ENCODE measurements at places on chromosomes 11 and 22.

GRCh38 chr11:1838426-1839144 is at the start of gene TNNI2:
TSS of gene TNNI2 (plus strand) at chr11:1838981. CDS start at chr11:1839697, 716 bp downstream.
- no peak for DNase-seq

DNA sequence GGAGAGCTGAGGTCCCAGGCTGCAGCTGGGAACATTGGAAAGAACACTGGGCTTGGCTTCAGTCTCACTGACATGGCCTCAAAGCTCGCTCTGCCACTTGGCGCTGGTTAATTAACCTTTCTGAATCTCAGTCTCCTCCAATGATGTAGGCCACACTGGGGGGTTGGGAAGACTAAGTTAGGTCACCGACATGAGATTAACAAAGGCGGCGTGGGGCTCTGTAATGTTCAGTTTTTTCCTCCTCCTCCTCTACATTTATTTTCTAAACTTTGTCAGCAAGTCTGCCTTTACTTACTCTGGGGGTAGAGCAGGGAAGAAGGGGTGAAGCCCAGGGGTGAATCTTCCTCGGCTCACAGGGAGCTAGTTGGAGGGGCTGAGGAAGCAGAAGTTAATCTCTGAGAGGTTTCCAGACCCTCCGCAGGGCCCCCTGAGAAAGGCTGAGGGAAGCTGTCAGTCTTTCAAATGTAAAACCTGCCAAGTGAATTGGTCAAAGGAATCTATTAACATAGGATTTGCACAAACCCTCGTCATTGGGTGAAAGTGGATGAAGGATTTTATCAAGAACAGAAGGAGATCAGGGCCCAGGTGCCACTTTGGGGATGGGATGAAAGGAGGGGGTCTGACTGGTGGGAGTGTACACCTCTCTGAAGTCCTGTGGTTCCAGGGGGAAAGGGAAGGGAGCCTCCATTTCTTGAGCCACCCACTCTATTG is 32.1 kb upstream of the TENM4 start:
- DNase-seq: no peak

DNA sequence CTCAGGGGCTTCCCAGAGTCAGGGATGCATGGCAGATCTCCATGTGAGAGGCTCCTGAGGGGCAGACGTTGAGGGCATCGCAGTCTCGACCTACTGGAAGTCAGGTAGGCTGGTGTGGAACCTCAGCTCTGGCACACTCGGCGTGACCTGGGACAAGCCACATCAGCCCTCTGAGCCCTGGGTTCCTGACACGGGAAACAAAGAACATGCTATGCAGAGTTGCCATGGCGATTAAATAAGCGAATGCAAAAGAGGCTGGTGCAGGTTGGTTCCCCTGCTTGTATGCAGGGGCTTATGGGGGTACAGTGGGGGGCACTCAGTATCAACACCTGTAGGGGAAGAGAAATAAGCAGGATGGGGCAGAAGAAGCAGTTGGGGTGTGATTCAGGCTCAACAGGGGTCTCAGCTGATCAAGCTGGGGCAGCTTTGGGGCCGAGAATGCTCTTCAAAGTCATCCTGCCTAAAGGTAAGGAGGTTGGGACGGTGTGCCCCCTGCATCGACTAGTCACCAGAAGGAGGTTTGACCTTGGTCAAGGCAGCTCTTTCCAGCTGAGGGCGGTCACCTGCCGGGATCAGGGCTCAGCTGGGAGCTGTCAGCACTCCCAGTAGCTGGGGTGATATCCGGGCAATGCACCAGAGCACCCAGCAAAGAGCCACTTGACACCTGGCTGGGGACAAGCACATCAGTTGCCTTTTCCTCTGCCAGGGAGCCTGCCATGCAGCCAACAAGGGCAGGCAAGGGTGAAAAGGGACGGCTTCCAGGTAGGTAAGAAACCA is 442.7 kb downstream of the MIAT start:
- DNase-seq: no peak

DNA sequence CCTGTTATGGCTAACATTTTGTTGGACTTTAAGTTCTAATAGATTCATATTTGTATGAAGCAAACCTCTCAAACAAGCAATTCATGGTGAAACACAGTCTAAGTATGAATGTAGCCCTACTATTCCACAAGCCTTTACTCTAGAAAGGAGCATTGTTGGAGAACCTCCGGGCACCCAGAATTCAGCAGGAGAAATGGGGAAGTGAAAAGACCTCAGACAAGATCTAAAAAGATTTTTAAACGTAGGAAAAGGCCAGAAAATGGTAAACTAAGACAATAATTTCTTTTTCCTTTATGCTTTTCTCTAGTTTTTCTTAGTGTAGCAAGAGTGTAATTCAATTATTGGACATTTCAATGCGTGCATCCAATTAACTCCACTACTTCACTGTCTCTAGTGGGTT is 426.4 kb downstream of the INSC start:
- no peak for DNase-seq

- no peak for DNase-seq
Observed at GRCh38 chr22:45424241-45424731, 10.8 kb downstream of the RIBC2 start.

DNA sequence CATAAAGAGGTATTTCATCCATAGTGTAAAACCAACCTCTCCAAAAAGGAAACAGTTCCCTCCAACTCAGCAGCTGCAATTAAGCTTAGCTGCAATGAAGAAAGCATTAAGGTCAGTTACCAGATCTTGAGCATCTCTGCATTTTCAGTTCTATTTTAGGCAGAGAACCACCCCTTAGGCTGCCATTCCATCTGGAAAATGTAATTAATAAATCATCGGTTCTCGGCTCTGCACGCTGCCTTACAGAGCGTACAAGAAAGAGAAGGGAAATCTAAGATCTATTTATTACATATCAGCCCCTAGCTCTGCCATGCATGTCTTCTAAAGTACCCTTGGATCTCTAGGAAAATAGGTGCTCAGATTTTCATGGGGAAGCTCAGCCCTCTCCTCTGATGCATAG is 71.5 kb downstream of the RCN1 start:
- no peak for DNase-seq

GRCh38 chr22:33894515-33894914 is 25.8 kb downstream of the LARGE1 start:
- DNase-seq: no peak

DNA sequence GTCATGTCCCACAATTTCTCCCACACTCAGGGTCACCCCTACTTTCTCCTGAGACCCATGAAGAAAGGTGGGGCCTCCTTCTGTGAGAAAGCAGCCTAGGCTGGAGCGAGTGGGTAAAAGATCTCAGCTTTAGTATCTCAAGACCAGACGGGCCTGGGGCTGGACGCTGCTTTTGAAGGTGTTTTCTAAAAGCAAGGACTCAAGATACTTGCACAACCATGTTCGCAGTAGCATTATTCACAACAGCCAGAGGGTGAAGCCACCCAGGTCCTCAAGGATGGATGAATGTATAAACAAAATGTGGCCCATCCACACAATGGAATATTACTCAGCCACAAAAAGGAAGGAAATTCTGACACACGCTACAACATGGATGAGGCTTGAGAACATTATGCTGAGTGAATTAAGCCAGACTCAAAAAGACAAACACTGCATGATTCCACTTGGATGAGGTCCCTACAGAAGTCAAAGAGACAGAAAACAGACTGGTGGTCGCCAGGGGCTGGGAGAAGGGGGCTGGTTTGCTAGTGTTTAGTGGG is 10.6 kb downstream of the SHANK2 start:
- no peak for DNase-seq

DNA sequence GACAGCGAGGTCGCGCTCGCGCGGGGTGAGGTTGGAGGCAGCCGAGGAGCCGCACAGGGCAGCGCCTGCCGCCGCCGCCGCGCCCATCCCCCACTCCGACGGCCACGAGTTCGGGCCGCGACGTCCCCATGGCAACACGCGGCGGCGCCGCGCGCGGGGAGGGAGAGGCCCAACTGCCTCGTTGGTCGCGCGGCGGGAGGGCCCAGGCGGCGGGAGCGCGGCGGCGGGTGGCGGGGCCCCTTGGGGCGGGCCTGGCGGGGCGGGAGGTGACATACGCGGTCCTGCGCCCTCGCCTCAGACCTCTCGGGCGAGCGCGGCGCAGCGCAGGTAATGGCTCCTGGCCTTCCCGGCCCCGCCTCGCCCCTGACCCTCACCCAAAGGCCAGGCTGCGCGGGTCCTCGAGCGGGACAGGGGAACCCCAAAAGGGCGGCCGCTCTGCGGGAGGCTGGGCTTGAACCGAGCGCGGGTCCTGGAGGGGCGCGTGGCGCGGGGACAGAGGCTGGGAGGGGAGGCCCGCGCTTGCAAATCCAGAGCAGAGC is at the start of gene DEUP1:
Gene DEUP1, plus strand, starts transcription at position 297 of the 539 bp plus-strand sequence. CDS start 1,518 bp downstream, outside the sequence.
- peak; percentile 26 for DNase-seq

DNA sequence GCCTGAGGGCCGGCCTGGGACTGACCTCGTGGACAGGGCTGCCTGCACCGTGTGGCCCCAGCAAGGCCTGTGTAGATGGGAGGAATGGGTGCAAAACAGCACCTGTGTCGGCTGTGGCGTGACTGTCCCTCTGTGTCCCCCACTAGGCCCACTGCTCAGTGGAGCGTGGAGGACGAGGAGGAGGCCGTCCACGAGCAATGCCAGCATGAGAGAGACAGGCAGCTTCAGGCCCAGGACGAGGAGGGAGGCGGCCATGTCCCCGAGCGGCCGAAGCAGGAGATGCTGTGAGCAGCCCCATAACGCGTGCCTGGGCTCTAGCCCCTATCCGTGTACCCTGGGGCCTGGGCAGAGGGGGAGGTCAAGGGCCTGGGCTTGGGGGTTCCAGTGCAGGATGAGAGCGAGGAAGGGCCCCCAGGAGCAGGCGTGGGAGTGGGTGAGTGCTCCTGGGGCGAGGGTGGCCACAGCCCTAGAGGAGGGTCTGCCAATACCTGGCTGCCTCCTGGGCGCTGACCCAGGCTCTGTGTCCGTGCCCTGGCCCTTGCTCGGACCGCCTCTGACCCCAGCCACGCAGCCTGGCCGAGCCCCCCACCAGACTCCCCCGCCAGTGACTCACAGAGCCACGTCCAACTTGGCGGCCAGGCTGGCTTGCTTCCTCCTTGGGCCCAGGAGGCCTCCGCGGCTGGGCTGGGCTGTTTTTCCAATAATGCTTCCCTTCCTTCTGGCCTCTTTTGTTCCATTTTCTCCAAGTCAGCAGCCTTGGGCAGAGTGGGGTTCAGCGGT is 11.6 kb downstream of the PRR33 start:
- peak; percentile 45 for DNase-seq

- DNase-seq: peak; percentile 32
Observed at GRCh38 chr11:114026355-114026754, 33.2 kb upstream of the ZBTB16 start.

DNA sequence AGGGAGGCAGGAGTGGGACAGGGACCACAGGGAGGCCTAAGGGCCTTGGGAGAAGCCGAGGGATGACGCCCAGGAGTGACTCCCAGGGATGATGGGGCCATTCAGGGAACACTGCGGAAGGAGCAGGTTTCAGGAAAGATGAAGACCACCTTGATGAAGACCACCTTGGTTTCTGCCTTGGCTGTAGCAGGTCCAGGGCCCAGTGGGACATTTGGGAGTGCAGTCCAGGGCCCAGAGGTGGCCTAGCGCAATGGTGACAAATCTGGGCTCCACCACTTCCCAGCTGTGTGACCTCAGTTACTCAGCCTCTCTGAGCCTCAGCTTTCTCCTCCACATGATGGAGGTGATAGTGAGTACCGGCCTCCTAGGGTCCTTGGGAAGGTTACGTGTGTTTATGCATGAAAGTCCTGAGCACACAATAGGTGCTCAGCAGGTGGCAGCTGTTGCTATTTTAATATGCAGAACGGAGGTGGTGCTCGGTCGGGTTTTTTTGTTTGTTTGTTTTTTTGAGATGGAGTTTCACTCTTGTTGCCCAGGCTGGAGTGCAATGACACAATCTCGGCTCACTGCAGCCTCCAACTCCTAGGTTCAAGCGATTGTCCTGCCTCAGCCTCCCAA is 770 bp downstream of the TSGA10IP start:
- DNase-seq: no peak

- peak; percentile 24 for DNase-seq
Observed at GRCh38 chr11:20397281-20397680, 9.8 kb downstream of the PRMT3 start.

DNA sequence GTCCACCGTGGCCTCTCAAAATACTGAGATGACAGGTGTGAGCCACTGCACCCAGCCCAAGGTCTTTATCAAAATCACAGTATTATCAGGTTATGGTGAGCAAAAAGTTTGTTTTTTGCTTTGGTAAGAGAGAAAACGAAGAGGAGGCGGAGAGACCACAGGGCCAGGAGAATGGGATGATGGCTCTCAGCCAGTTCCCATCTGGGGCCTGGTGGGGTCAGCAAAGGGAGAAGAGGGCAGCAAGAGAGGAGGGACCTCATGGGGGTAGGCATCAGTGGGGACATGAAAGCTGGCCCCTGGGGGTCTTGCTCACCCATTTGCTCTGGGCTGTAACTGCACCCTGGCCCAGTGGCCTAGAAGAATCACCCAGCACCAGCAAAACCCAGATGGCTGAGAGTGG is 190.2 kb downstream of the SHANK2 start:
- DNase-seq: no peak

DNA sequence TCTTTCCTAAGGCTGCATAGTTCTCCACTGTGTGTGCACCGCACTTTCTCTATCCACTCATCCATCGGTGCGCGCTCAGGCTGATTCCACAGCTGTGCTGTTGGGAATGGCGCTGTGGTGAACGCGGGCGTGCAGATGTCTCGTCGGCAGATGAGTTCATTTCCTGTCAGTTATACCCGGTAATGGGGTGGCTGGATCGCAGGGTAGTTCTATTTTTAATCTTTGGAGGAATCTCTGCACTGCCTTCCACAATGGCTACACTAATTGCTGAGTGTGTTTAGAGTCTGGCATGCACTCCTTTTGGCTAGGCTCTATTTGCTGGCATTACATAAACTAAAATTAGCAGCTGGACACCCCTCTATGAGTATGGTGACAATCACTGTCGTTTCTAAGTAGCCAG is 27.9 kb upstream of the KRTAP5-7 start:
- DNase-seq: no peak

GRCh38 chr11:18699269-18699596 is 654 bp downstream of the TMEM86A start:
- DNase-seq: no peak

DNA sequence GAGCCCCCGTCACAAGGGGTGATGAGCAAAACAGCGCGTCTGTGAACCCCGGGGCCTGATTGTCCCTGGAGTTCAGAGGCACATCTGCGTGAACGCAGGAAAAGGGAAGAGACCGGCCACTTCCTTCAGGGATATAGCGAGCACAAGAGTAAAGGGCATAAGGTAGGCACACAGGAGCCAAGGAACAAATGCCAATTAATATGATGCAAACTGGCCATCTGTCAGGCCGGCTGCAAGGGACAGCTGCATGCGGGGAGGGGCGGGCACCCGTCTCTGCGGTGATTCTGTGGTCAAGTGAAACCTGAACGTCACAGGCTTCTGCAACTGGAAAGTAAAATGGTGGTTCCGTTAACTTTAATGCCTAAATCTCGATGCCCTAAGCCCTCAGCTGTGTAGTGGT is 64.7 kb downstream of the TRIM29 start:
- no peak for DNase-seq

GRCh38 chr11:79456501-79456900 is 15.7 kb upstream of the TENM4 start:
- DNase-seq: no peak

DNA sequence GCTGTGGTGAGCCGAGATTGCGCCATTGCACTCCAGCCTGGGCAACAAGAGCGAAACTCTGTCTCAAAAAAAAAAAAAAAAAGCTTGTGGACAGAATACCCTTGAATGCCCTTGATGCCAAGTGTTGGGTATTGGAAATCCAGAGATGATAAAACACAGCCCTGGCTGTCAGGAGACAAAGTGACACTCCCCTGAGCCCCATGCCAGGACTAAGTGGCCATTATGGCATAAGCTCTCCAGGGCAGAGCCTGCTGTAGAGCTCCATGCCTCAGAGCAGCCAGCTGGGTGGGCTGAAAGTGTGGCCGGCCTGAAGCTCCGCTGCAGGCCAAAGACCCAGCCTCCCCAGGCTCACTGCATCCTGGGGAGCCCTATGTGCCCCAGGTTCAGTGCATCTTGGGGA is 4.9 kb downstream of the RNF215 start:
- no peak for DNase-seq

- DNase-seq: no peak
Observed at GRCh38 chr11:3056296-3057068, 741 bp downstream of the CARS1 start.
